ENCODE measurements at places on chromosomes 4 and X.

- no peak for DNase-seq
These were observed at the start of gene CDKN2AIP for GRCh38 chr4:183444214-183445096. CDKN2AIP (plus strand) TSS chr4:183444636; CDS start chr4:183444798, 162 bp downstream.

GRCh38 chrX:63115196-63115595, 235.9 kb downstream of the SPIN4 start:
- no peak for DNase-seq

GRCh38 chr4:70182517-70183167, 12.9 kb upstream of the ODAM start:
- no peak for DNase-seq

DNA sequence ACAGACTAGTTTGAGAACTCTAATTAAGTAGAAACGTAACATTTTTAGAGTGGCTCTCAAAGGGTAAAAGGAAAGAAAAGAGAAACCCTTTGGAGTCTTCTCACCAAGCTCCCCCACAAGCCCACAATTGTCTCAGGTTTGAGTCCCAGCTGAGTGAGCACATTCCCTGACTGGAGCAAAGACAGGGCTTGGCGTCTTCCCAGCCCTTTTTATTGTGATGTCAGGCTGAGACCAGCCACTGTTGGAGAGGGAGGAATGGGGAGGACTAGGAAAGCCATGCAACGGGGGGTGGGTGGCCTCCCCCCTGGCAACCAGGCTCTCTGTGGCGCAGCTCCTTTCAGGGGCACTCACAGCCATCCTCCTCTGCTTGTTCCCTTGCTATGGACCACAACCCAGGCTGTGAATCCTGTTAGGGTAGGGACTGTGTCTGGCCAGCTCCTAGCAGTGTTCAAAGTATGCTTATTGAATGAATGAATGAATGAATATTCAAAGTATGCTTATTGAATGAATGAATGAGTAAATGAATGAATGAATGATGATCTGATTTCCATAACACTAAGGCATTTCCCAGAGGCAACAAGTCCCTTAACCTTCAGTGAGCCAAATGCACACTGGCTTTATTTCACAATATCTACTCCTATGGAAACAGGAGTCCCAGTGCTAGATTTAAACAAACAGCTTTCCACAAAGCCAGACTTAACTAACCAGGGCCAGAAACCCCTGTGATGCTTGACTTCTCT, 413.3 kb downstream of the MID1IP1 start:
- DNase-seq, result no peak

GRCh38 chr4:175823015-175823742, 11.1 kb upstream of the GPM6A start:
- no peak for DNase-seq
